ENCODE measurements at places on chromosomes 5 and 9. TPM values are rescaled to one million over a fixed set of nuclear protein-coding genes. Genes with fewer than 3 reads are reported as not detected.

- no peak for DNase-seq
Measured at GRCh38 chr5:4027088-4027734, 431.6 kb downstream of the IRX1 start.

LCN15 gene
- 6.1 TPM for polyA plus RNA-seq

DNA sequence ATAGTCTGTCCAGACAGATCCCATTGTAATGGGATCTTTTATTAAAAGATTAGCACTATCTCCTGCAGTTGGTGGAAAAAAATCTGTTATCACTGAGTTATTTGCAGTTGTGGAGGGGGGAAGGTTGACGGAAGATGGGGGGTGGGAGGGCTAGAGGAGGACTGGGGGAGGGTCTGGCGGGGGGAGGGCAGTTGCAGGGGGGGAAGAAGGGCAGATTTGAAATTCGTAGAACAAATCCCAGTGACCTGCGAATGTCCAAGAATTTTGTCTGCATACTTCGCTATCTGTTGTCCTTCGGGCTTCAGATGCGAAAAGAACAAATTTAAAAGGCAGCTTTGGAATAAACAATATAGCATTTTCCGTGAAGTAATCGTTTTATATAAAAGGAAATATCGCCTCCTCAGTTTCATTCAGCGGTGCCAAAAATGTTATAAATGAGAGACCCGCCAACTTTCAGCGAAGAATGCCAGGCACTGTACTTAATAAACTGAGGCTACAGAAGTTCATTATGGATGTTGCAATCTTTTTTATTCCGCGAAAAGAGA lies 1.3 kb upstream of the FST start:
- no peak for DNase-seq

- DNase-seq: no peak
Measured at GRCh38 chr5:140133514-140134167, 7.9 kb downstream of the IGIP start.

COL23A1 gene
- polyA plus RNA-seq: 8.9 TPM
